ENCODE measurements at places on chromosomes 6 and 20. TPM values are rescaled to one million over a fixed set of nuclear protein-coding genes. Genes with fewer than 3 reads are reported as not detected.

SLC26A8 gene
- not detected for total RNA-seq

CPNE5 gene
- 6.6 TPM for total RNA-seq

TUBB1 gene
- total RNA-seq = not detected

LAMA2 gene
- 91.1 TPM for total RNA-seq

MACROD2 gene
- total RNA-seq = 12.5 TPM

MAS1 gene
- 0.49 TPM for total RNA-seq

TRDN gene
- not detected for total RNA-seq

HEY2 gene
- total RNA-seq = 0.98 TPM

POPDC3 gene
- not detected for total RNA-seq

PRDM13 gene
- total RNA-seq = not detected

FAM50B gene
- 4.9 TPM for total RNA-seq

GABRR2 gene
- total RNA-seq = 1.5 TPM

FGD2 gene
- total RNA-seq = 20.4 TPM

FAM83B gene
- total RNA-seq = 35.8 TPM

SLC2A10 gene
- 21.6 TPM for total RNA-seq

TULP1 gene
- total RNA-seq = not detected

GSTA2 gene
- not detected for total RNA-seq

RIPPLY2 gene
- not detected for total RNA-seq

BLOC1S5 gene
- total RNA-seq = 9.6 TPM

TNXB gene
- total RNA-seq = 207 TPM

MMP24 gene
- 0.98 TPM for total RNA-seq

NKAPL gene
- total RNA-seq = not detected

NKX2-4 gene
- total RNA-seq = not detected

SAMD3 gene
- 7.6 TPM for total RNA-seq

AGER gene
- total RNA-seq = 8.1 TPM

C20orf202 gene
- total RNA-seq = not detected

MUCL3 gene
- 0.49 TPM for total RNA-seq

SERPINB6 gene
- total RNA-seq = 93.8 TPM

OR14J1 gene
- 0.74 TPM for total RNA-seq

SALL4 gene
- not detected for total RNA-seq

IRF4 gene
- total RNA-seq = 2.9 TPM

CEP162 gene
- 6.1 TPM for total RNA-seq

AIG1 gene
- total RNA-seq = 22.3 TPM

ZBTB46 gene
- total RNA-seq = 7.4 TPM

TMEM244 gene
- total RNA-seq = not detected

UBE2J1 gene
- total RNA-seq = 23.8 TPM

Measured in vagina (tissue), 2 donors.